ENCODE measurements at places on chromosomes 12 and 14.
A peak's percentile ranks its signal among the peaks of the same experiment; 100 is the strongest.

DNA sequence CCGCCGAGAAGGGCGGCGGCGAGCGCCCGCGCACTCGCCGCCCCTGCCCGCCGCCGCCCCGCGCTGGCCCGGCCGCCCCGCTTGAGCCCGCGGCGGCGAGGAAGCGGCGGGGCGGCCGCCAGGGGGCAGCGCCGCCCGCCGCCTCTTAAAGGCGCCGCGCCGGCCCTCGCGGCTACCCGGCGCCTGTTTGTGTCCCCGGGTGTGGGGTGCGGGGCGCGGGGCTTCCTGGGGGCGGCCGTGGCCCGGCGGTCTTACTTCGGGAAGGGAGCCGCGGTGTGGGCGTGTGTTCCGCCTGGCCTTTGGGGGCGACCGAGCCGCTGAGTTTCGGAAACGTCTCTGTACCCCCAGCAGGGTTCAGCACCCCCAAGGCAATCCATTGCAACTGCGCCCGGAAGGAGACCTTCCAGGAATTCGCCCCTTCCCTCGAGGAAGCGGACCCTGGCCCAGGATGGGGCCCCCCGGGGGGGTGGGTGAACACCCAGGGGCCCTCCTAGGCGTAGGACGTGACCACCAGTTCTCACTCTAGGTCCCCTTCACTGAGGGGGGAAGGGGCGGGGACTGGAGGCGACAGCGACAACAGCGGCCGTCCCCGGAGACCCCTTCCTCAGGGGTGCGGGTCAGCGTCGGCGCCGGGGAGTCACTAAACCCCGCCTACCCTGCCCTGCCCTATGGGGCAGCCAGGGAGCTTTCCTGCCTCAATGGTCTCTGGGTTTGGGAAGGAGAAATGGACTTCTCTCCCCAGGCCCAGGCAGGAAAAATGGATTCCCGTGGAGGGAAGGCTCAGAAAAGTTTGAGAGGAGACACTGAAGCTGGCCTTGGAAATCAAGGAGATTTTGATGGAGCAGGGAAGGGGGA, at the start of gene ITPK1:
ITPK1 (minus strand) TSS at position 105 of the 855 bp plus-strand sequence. CDS start 762 bp downstream, outside the sequence.
- DNase-seq, result peak; percentile 91

DNA sequence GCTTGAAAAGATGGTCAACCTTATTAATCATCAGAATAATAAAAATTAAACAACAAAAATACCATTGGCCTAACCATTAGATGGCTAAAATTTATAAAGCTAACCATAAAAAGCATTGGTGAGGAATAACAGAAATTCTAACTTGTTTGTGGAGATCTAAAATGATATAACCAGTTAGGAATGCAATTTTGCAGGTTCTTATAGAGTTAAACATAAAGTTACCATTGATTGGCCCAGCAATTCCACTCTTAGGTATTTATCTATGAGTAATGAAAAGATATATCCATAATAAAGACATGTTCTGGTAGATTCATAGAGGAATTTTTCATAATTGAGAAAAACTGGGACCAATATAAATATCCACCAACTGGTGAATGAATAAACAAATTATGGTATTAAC, 1098.6 kb downstream of the FSCB start:
- no peak for DNase-seq

DNA sequence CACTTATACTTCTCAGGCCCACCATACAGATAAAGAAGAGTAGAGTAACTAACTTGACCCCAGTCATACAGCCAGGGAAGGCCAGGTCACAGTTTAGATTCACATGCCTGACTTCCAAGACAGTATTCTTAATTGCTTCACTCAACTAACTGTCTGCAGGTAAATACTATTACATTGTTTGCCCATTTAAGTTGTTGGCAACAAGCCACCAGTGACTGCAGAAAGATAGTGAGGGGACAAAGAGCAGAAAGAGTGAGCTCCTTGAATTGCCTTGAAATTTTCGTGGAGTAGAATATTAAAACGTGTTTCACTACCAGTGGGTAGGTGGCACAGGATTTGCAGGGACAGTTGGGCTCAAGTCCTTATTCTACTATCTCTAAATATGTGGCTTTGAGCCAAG, 146.3 kb upstream of the RMST start:
- no peak for DNase-seq

GRCh38 chr14:36967892-36968555, 204.4 kb downstream of the SLC25A21 start:
- DNase-seq, result no peak

DNA sequence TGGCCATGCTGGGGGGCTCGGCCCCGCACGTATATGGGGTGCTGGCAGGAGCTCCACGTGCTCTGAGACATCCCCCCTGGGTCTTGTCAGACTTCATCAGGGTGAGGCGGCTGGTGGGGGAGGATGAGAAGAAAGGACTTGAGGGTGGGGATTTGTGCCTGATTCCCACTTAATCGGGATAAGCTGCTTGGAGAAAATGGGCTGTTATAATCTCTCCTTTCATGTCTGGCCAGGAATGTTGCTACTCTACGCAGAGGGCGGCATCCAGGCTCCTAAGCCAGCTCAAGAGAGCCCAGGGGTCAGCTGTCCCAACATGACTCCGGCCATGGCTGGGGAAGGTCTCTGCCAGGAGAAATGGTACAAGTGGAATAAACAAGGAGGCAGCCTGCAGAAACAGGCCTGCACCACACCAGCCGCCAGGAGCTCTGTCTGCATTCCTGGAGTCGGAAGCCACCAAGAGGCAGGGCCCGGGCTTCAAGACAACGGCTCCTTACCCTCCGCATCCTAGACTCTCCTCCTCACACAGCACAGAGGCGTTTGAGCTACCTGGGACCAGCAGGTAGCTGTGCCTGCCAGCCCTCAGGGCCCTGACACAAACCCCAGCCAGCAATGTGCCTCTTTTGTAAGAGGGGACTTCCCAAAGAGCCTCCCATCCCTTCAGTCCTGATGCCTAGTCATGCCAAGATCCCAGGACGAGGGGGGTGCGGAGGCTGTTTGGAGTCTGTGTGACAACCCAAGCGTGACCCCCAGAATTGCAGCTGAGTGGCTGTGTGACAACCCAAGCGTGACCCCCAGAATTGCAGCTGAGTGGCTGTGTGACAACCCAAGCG, 195.8 kb upstream of the DIO3 start:
- no peak for DNase-seq

GRCh38 chr12:52517005-52517835, 3.0 kb downstream of the KRT5 start:
- no peak for DNase-seq

DNA sequence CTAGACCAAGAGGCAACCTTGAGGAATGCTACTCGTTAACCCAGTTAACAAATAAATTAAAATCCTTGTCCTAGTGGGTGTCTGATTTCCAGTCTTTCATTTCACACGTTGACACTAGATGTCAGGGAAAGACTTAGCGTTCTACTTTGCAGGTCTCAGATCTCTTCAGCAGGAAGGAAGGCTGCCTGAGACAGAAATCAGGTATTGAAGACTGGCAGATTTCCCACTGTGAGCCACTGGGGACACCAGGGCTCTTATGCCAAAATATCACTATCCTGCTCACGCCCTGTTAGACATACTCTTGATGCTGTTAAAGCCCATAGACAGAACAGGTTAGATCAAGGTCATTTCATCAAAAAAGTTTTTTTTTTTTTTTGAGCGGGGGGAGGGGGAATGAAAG, 33.0 kb downstream of the EMP1 start:
- DNase-seq, result no peak

- no peak for DNase-seq
Observed at GRCh38 chr12:104588047-104588920, 131.5 kb downstream of the CHST11 start.

- DNase-seq, result no peak
Observed at GRCh38 chr12:58988643-58989344, 68.5 kb upstream of the LRIG3 start.

DNA sequence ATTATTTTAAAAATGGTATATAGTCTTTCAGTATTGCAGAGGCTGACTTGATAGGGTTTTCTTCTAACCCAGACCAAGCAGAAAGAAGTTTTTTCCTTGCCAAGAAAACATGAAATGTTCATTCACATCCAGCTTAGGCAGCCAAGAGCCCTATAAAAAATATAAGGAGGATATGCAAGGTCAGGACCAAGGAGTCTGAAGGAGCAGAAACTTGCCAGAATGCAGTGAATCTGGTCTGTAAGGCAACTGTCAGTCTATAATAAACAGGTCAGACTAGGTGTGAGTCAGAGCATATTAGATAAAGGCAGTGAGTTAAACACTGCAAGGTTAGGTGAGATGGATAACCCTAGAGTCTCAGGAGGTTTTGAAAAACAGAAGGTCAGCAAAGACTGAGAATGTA, 645.5 kb downstream of the C12orf50 start:
- no peak for DNase-seq

GRCh38 chr12:106039242-106039641, 99.5 kb downstream of the NUAK1 start:
- DNase-seq, result no peak

- DNase-seq, result no peak
Observed at GRCh38 chr12:13230500-13230899, 34.0 kb downstream of the EMP1 start.

- no peak for DNase-seq
Observed at GRCh38 chr12:50182461-50182860, 15.3 kb upstream of the CERS5 start.

DNA sequence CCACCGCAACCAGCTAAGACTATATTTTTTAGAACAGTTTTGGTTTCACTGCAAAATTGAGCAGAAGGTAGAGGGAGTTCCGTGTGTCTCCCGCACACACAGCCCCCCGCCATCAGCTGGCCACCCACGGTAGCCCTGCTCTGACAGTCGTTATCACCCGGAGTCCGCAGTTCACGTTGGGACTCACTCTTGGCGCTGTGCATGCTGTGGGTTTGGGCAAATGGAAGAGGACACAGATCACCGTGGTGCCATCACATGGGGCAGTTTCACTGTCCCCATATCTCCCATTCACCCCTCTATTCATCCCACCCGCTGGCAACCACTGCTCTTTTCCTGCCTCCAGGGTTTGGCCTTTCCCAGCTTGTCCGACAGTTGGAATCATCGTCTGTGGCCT, 31.8 kb upstream of the ULK1 start:
- DNase-seq, result no peak
